HepG2 (cell line): ENCODE measurements at places on chromosomes 3 and 15. TPM values are rescaled to one million over a fixed set of nuclear protein-coding genes. Genes with fewer than 3 reads are reported as not detected.

The STRC gene
- 0.07 TPM in 1 of 2 replicates, not detected in the other for total RNA-seq

The DPPA4 gene
- not detected in 2 replicates for total RNA-seq

The SAXO2 gene
- 1.5 TPM in 1 of 2 replicates, not detected in the other for total RNA-seq

The ROPN1 gene
- total RNA-seq, result not detected in 2 replicates

The CYP19A1 gene
- 9.1 and 10.9 TPM in 2 replicates for total RNA-seq

The CASR gene
- not detected in 2 replicates for total RNA-seq

DNA sequence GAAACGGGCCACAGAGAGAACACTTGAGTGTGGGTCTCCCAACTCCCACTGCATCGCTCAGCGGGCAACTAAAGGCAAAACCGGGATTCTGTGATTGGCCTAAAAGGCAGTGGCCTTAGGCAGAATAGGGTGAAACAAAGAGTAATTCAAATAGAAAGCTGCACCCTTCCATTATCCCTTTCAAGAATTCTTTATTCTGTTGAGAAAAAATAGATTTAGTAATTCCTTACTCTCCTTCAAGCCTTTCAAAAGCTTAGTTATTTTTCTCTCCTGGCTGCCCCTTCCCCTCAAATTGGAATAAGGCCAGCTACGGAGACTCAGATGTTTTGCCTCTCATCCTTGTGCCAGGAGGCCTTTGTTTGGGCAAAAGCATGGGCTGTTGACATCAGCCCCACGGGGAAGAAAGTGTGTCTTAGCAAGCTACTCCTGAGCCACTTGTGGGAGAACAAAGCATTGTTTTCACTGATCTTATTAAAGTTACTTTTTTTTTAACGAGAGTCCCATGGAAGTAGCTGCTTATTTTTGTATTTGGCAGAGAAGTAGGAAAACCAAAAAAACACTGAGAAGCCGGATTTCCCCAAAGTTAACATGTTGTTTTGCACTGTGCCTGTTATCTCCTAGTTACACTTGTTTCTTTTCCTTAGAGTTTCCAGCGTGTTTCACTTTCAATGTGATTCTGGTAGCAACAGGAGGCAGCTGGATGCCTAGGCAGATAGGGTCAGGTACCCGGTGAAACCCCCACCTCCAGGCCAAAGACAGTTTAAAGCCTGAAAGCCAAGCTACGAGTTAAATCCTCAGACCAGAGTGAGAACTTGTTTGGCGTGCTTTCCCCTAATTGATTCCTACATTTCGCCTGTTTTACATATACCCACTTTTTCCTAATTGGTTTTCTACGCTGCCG is 2.2 kb downstream of the ST6GAL1 start:
- H3K27me3 ChIP-seq, result no peaks in the 10 kb centered on the region
- no peaks in the 10 kb centered on the region for H3K36me3 ChIP-seq
- H3K4me3 ChIP-seq, result peak overlapping the region; percentile 68
- H3K4me1 ChIP-seq, result peaks cover 31% of the 10 kb centered on the region
- DNase-seq, result no peak

- H3K27ac ChIP-seq, result no peak overlapping the region
- H3K36me3 ChIP-seq, result no peaks in the 10 kb centered on the region
- no peaks in the 10 kb centered on the region for H3K4me1 ChIP-seq
- no peak for DNase-seq
- H3K4me3 ChIP-seq, result no peak overlapping the region
- H3K27me3 ChIP-seq, result no peaks in the 10 kb centered on the region
These were observed 50.2 kb downstream of the CHDH start for GRCh38 chr3:53795789-53796560.

DNA sequence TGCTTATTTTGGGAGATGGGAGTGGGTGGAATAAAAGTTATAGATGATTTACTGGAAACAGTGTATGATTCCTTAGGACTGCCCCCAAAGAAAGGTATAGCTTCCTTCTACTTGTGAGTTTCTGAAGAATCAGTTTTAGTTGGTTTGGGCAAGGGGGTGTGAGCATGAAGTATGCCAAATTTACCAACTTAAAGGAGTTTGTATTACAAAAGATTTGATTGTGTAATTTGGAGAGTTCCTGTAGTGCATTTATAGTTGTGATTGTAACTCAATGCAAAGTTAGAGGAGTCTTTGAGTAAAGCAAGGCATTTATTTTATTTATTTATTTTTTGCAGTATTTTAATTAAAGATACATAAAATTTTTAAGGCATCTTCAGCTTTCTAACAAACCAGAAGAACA is 42.8 kb downstream of the TSC22D2 start:
- no peak for DNase-seq
- no peak overlapping the region for H3K4me3 ChIP-seq
- H3K36me3 ChIP-seq, result no peaks in the 10 kb centered on the region
- no peaks in the 10 kb centered on the region for H3K27me3 ChIP-seq
- no peak overlapping the region for H3K27ac ChIP-seq

DNA sequence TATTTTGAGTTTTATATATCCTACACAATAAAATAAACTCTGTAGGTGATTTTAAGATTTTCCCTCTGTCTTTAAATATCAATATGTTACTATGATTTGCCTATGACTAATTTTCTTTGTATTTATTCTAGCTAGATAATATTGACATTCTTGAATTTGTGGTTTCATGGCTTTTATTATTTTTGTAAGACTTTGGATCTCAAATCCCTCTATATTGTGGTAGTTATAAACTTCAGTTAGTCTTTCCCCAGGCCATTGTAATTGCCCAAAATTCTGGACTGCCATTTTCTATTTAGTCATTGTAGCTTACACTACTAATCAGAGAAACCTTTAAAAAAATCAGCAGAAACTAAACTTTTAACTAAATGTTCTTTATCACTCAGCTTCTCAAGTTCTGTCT is 1559.3 kb upstream of the GBE1 start:
- H3K4me3 ChIP-seq, result no peak overlapping the region
- H3K27ac ChIP-seq, result no peak overlapping the region
- H3K4me1 ChIP-seq, result no peaks in the 10 kb centered on the region
- DNase-seq, result no peak

DNA sequence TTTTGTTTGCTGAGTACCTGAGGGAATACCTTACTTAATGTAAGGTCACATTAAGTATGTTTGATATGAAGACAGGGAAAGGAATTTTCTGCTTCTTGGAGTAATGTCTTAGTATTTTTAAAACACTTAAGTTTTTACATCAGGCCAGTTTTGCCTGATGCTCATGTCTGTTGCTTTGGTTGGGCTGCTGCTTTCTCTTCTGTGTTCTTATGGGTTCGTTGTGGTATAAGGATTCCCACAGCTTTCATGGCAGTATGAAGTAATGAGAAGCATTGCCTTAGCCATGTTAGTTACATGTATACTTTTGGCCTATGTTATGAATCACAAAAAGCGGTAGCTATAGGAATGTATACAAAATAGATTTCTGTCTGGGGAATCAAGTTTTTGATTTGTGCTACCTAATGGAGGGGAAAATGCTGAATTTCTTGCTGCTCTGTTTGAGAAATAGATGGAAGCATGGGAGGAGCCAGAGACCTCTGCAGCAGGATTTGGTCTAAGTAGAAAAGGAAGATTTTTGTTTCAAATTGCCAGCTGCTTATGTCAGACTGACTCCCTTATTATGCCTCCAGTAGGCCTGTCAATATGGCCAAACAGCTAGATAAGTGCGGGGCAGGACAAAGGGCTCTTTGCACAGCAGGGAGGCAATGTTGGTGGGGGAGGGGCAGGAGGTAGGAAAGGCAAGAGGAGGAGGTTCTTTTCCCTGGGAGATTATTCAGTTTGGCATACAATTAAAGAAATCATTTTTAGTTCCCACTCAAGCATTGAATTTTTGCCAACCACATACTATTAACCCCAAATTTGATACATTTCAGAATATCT is 5.2 kb downstream of the SETD5 start:
- no peaks in the 10 kb centered on the region for H3K36me3 ChIP-seq
- peak overlapping the region; percentile 59 for H3K27ac ChIP-seq
- no peaks in the 10 kb centered on the region; the same call in 2 of the 3 replicates for H3K27me3 ChIP-seq
- peak overlapping the region; percentile 47 for H3K4me3 ChIP-seq
- H3K4me1 ChIP-seq, result peaks cover 78% of the 10 kb centered on the region
- DNase-seq, result peak; percentile 88

- H3K27ac ChIP-seq, result peak overlapping the region; percentile 60
- DNase-seq, result peak; percentile 93
- H3K4me1 ChIP-seq, result peaks cover 100% of the 10 kb centered on the region
- H3K27me3 ChIP-seq, result no peaks in the 10 kb centered on the region
These were observed 14.0 kb upstream of the SSUH2 start for GRCh38 chr3:8658306-8659212.

- no peaks in the 10 kb centered on the region for H3K36me3 ChIP-seq
- no peaks in the 10 kb centered on the region for H3K27me3 ChIP-seq
- no peak for DNase-seq
- H3K4me3 ChIP-seq, result no peak overlapping the region
- H3K4me1 ChIP-seq, result peaks cover 8% of the 10 kb centered on the region
These were observed 271.2 kb upstream of the ROPN1 start for GRCh38 chr3:124263168-124263567.

- no peak overlapping the region for H3K27ac ChIP-seq
- no peaks in the 10 kb centered on the region for H3K27me3 ChIP-seq
- no peaks in the 10 kb centered on the region for H3K36me3 ChIP-seq
These were observed 917.1 kb downstream of the PLOD2 start for GRCh38 chr3:145243875-145244274.

DNA sequence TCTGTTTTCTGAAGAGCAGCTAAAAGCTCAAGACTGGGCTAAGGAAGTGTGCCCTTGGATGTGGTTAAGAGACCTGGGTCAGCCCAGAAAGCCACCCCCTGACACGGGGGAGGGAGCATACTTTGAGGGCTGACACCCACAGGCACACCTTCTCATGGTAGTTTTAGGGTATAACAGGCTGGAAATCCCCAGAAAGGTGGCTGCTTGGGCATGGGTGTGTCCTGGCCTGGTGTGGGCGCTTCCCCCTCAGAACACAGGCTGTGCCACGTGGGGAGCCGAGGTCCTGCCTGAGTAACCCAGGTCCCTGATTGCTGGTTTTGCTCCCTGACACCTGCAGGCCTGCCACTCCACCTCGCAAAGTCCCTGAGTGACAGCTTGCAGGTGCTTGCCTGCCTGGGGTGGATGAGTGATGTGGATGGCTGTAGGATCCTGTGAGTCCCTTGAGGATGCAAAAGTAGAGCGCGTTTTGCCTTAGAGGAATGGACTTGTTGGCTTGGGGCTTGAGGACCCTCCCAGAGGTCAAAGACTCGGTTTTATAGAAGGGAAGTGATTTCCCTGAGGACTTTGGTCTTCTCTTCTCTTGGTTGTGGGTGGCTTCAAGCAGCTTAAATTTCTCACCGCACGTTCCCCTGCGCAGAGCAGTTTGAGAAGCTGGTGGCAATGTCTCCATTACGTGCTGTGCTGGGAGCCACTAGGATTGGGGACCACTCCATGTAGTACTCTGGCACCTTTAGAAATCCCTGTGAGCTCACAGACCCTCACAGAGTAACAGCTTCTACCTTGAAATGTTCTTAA is 94.4 kb downstream of the DNASE1L3 start:
- H3K27me3 ChIP-seq, result no peaks in the 10 kb centered on the region
- H3K36me3 ChIP-seq, result peaks cover 98% of the 10 kb centered on the region
- H3K27ac ChIP-seq, result no peak overlapping the region
- no peak for DNase-seq
- peaks cover 26% of the 10 kb centered on the region for H3K4me1 ChIP-seq

- H3K4me1 ChIP-seq, result no peaks in the 10 kb centered on the region
- H3K4me3 ChIP-seq, result no peak overlapping the region
- no peaks in the 10 kb centered on the region for H3K36me3 ChIP-seq
- no peaks in the 10 kb centered on the region for H3K27me3 ChIP-seq
- H3K27ac ChIP-seq, result no peak overlapping the region
- DNase-seq, result no peak
These were observed 253.4 kb downstream of the IGSF11 start for GRCh38 chr3:118781232-118781631.

GRCh38 chr15:63030101-63030551 is 12.4 kb upstream of the TPM1 start:
- H3K36me3 ChIP-seq, result no peaks in the 10 kb centered on the region
- peaks cover 10% of the 10 kb centered on the region for H3K4me1 ChIP-seq
- H3K27me3 ChIP-seq, result no peaks in the 10 kb centered on the region

DNA sequence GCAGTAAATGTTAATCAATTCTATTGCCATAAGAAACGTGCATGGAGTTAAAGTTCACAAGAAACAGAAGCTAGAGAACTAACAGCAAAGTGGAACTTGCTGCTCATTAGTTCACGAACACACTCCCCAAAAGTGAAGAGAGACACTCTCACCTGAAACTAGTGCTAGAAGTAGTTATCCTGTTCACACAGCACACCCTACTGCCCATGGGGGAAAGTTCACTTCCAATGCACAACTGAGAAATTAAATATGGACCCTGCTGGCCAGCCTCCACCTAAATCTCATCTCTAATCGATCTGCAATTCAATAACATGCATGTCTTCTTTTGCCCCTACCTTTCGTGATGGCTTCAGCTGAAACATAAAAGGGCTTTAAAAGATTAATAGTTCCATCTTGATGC is 39.4 kb upstream of the FRMD4B start:
- DNase-seq, result peak; percentile 14
- H3K27ac ChIP-seq, result no peak overlapping the region
- H3K4me3 ChIP-seq, result no peak overlapping the region
- no peaks in the 10 kb centered on the region for H3K36me3 ChIP-seq
- H3K27me3 ChIP-seq, result no peaks in the 10 kb centered on the region

DNA sequence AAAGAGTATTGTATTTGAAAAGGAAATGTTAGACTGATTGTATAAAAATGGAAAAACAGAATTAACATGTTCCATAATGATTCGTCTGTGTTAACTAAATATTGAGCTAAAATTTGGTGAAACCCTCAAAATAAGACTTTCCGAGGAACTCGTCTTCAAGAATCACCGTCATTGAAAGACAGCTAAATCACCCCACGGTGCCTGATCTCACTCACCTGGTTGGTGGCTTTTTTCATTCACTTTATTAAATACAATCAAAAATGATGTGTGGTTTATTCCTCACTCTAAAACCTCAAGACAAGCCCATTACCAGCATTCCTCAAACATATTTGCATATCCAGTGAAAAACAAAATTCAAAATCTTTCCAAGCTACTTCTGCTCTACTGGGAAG is 153.9 kb downstream of the FOXP1 start:
- H3K27me3 ChIP-seq, result no peaks in the 10 kb centered on the region
- no peak for DNase-seq
- no peaks in the 10 kb centered on the region for H3K4me1 ChIP-seq
- no peak overlapping the region for H3K27ac ChIP-seq

DNA sequence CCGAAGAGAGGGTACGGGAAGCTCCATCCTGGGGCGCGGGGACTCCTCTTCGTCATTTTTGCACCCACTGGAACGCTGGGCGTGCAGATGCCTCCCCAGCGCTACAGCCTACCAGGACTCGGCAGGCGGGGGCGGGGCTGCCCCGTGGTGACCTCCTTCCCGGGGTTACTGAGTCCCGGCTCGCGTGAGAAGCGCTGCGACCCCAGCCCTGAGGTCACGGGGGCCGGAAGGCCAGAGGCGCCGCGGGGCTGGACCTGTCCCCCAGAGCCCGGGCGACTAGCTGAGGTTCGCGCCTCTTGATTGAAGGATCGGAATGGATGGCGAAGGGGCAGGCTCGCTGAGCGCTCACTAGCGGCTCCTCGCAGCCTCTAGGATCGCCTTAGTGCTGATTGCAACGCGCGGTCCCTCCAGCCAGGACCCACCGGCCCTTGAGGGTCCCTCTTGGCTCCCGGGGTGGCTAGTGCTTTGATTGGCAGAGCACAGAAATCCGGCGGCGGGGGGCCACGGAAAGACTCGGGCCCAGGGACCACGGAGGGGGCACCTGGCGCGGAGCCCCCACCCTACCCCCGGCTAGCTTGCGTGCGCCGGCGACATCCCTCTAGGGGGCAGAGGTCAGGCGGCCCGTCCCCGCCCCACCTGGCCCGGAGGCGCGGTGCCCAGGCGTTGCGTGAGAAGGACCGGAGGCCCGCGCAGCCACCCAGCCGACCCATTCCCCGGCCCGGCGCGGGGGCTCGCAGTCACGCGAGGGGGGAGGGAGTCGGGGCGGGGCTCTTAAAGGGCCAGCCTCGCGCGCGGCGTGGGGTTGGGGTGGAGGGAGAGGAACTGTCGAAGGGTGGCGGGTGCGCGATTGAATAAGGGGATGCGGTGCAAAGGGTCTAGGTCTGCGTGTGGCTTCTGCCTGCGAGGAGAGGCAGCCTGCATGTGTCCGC is 781 bp upstream of the CYP1A1 start:
- H3K27ac ChIP-seq, result peak overlapping the region; percentile 94
- peaks cover 69% of the 10 kb centered on the region for H3K4me1 ChIP-seq
- H3K36me3 ChIP-seq, result no peaks in the 10 kb centered on the region
